ENCODE measurements at places on chromosomes 7 and 10.
A peak's percentile ranks its signal among the peaks of the same experiment; 100 is the strongest.

DNA sequence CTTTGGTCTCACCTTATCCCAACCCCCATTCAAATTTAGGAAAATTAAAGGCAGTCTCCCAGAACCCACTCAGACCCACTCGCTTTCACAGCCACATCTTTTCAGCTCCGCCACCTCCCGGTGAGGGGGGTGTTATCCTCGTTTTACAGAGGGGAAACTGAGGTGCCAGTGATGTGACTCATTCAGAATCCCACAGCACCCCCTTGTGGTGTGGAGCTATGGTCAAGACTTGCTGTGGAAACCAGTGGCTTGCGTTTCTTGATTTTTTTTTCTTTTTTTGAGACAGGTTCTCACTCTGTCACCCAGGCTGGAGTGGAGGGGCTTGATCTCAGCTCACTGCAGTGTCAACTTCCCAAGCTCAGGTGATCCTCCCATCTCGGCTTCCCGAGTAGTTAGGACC, 27.6 kb downstream of the SLC35G1 start:
- no peak for DNase-seq

- DNase-seq: peak; percentile 45
These were observed 8.2 kb upstream of the STARD3NL start for GRCh38 chr7:38169847-38170246.

DNA sequence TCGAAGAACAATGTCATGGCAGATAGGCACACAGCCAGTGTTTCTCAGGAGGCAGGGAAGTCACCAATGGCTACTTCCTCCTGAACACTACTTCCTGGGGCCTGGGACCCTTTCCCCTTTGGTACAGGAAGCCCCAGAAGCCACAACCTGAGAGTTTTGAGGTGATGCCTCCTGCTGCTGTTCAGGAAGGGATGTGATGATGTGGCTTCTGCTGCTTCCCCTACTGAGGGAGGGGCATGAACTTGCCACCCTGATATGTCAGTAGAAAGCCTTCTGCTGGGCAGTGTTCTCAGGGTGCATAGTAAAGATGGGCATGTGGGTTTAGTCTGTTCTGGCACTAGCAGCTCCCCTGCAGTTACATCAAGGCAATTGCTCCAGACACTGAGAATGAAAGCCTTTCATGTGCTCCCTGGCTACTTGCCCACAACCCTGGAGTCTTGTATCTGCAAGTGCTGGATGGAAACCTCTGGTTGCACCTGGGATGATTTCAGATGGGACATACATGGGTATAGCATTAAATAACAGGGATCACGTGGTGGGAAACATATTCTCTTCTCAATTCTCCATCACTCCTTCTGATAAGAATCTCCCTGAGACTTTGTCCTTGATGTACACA, 69.3 kb downstream of the ADRA2A start:
- no peak for DNase-seq

- DNase-seq: no peak
These were observed 335.3 kb downstream of the GFRA1 start for GRCh38 chr10:115937768-115938056.

DNA sequence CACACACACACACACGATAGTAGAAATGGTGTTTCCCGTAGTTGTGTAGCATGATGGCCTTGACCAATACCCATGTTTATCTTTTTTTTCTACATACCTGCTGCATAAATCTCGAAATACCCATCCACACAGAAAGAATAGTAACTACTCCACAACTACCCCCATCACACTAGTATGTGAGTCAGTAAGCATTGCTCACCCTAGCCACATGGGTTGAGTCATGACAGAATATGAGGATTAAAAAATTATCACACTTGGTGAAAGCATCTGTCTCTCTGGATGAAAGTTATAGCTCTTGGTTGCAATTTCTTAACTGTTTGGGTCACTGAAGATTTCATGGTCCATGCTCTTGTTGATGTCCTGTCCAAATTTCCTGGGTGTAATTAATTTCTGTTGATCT, 103.4 kb upstream of the MDFIC start:
- peak; percentile 50 for DNase-seq

DNA sequence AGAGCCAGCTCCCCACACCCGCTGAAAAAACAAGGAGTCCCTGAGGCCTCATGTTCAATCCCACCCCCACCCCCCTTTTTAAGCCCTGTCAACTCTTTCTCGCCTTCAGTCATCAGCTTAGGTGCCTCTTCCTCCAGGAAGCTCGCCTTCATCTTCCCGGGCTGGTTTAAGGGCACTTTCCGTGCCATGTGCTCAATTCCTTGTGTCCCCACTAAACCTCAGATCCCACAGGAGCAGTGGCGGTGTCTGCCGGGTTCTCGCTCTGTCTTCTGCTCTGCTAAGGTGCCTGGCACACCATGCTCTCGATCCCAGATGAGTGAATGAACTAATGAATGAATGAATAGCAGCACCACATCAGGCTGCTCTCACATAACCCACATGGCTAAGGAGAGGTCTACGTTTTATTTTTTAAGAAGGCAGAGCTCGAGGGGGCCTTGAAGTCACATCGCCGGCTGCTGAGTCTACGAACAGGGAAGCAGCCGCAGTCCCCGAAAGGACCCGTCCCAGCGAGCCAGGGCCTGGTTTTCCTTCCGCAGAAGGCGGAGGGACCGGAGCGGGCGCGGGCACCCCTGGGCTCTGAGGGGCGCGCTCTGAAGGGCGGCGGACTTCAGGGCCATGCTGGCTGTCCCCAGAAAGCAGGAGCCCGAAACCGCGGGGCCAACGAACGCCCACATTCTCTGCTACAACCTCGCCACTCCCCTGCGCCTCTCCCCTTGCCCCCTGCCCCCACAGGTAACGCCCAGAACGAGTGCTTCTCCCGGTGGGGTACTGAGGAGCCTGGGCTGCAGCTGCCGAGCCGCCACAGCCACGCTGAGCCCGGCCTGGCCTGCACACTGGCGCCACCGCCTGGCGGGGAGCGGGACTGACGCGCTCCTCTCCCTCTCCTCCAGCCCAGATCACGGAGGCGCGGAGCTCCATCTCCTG, 73.4 kb upstream of the KCNMA1 start:
- peak; percentile 37 for DNase-seq

GRCh38 chr7:75914169-75914654, 743 bp upstream of the POR start:
- DNase-seq: no peak

DNA sequence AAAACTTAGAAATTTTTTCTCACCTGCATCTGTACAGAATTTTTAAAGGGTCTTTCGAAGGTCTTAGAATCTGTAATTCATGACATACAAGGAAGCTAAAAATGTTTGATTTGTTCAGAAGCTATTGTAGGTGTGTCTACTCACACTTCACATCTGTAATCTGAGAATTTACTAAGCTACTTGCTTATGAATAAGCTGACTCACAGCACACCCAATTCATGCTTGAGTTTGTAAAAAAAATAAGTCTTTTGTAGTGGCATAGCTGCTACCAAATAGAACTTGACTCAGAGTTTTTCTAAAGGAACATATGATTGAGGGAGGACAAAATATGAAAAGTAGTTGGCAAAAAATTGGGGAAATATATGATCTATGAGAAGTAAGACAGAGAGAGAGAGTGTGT, 12.7 kb upstream of the AGR2 start:
- DNase-seq: peak; percentile 42

GRCh38 chr10:19908991-19909696, 92.9 kb downstream of the PLXDC2 start:
- no peak for DNase-seq

DNA sequence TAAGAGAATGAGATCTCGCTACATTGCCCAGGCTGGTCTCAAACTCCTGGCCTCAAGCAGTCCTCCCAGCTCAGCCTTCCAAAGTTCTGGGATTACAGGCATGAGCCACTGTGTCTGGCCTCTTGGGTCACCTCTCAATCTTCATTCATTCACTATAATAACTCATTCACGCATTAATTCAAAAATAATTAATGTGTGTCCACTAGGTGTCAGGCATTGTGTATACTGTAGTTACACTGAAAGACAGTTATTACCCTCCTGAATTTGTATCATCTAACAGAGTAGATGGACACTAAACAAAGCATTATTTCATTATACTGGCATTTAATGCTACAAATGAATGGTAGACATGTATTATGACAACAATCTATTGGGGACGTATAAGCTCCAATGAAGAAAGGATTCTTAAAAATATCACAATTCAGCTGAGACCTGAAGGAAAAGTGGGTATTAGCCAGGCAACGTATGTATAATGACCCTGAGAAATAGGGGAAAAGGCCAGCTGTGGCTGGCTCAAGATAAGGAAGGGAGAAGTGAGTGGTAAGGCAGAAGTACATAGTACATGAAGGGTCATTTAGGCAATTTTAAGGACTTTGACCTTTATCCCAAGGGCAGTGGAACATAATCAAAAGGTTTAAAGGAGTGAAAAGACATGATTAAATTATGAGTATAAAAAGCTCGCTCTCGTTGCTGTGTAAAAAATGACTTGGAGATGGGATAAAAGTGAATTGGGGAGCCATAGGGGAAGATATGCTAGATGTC, 150.7 kb downstream of the BTAF1 start:
- peak; percentile 20 for DNase-seq

- no peak for DNase-seq
These were observed 10.8 kb downstream of the PDE1C start for GRCh38 chr7:32059289-32060011.

DNA sequence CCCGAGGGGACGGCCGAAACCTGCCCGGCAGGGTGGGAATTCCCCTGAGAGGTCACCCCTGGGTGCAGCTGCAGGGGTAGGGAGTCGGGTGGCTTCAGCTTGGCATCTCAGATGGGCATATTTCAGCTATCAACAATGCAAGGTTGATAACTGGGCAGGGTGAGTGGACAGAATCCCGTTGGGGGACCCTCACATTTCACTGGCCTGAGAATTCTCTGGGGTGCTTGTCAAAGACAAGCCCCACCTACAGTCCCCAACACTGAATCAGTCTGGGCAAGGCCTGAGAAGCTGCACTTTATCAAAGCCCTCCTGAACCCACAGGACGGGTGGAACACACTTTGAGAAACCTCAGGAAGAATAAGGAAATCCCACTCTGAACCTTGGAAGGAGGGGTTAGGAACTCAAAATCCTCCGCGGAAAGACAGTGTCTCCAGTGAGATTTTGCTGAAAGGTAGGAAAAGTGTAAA, 3.1 kb downstream of the RGS10 start:
- no peak for DNase-seq

DNA sequence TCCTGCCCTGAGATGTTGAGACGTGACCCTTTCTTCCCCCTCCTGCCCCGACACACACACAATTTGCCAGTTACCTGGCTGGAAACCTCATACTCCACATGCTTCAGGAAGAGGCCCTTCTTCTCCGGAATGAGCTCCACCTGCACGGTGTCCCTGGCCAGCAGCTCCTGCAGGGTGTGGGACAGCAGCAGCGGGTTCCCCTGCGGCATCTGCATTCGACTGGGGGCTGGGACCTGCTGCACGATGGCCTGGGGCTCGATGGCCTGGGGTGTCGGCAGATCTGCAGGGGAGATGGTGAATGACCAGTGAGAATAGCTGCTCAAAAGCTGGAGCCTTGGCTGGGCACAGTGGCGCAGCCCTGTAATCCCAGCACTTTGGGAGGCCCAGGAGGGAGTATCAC, 36.0 kb downstream of the NUDT1 start:
- no peak for DNase-seq

- no peak for DNase-seq
These were observed 292.5 kb downstream of the GALNT17 start for GRCh38 chr7:71424166-71425035.

DNA sequence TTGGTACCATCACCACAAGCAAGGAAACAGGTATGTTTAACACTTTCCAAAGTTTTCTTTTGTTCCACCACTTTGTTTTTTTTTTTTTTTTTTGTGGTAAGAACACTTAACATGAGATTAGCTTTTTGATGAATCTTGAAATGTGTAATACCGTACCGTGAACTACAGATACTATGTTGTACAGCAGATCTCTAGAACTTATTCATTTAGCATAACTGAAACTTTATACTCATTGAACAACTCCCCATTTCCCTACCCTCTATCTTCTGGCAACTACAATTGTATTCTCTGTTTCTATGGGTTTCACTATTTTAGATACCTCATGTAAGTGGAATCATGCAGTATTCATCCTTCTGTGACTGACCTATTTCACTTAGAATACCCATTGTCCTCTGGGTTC, 162.7 kb upstream of the ITGB1 start:
- no peak for DNase-seq

- DNase-seq: no peak
These were observed 54.1 kb upstream of the MKRN1 start for GRCh38 chr7:140533394-140533872.

- no peak for DNase-seq
These were observed 1.2 kb upstream of the ZNF655 start for GRCh38 chr7:99557196-99557607.

- no peak for DNase-seq
These were observed 78.1 kb downstream of the CALN1 start for GRCh38 chr7:72334066-72334465.

DNA sequence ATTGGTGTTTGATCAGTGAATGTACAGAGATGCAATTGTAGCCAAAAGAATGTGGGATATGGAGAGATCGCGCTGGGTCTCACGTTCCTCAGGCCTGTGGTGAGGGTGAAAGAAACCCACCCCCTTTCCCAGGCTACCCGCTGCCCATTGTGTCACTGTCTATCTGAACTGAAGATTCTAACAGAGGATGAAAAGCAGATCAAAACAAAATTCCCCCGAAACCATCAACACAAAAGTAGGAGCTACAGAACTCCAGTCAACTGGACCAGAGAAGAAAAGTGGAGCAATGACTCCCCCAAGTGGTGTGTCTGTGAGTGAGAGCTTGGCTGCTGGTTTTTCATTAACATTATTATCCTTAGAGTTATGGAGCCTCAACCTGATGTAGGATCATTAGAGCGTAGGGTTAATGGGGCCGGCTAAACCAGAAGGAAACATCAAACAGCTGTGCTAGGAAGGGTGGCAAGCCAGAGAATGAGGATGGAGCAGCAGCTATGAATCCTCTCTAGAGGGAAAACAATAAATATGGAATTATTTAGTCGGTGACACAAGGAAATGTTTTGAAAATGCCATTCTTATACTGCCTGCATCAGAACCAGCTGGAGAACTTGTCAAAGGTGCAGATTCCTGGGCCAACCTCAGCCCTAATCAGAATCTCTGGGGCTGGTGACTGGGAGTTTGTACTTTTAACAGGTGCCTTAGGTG, 38.3 kb downstream of the AKR1B1 start:
- DNase-seq: peak; percentile 69

- DNase-seq: no peak
These were observed 263.2 kb downstream of the DGKB start for GRCh38 chr7:14639329-14639728.

Data from HFFc6 (cell line).